ENCODE measurements at places on chromosomes 11 and 22.

DNA sequence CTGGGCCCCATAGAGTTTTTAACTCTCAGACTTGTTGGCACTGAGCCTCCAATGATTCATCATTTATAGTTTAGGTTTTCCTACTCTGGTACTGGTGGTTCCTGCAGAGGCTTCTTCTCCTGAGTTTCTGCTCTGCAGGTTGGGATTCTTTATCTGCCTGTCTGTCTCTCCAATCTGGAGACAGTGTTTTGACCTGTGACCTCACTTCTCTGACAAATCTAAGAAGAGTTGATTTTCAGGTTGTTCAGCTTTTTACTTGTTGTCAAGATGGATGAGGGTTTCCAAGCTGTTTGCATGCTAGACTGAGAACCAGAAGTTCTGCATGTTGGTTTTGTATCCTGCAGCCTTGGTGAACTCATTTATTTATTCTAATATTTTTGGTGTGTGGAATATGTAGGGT lies 63.9 kb downstream of the JAM3 start:
- no peak for DNase-seq

DNA sequence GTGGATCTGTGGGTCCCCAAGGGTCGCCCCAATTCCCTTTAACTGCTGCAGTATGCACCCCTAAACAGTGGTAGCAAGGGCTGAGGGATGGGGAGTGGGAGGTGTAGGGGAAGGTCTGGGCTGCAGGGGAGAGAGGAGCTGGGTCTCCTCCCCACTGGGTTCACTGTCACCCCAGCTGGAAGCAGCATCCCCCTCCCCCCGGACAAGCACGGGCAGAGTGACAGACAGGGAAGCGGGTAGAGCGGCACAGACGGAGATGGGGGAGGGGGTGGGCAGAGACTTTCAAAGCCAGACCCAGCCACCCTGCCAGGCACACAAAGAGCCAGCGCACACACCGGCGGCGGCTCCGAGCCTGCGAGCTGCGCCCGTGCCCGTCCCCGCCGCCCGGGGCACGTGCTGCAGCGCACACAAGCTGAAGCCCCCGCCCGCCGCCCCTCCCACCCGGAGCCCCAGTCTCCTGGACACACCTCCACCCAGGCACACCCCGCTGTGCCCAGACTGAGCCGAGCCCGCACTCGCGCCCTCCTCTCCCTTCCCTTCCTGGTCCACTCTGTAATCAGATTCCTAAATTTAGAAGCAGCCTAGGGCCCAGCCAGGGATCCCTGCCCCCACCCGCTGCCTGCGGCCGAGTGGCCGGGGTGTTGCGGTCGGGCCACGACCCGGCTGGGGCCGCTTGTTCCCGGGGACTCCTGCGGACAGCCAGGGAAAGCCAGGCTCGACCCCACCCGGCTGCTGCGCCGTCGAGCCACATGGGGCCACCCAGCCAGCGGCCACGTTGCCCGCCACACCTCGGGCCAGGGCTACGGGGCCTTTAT lies 935 bp upstream of the RCOR2 start:
- DNase-seq: no peak

- DNase-seq: no peak
Observed at GRCh38 chr22:21902296-21903087, 35.0 kb upstream of the MAPK1 start.

- DNase-seq: no peak
Observed at GRCh38 chr11:82890936-82891335, 9.3 kb downstream of the PRCP start.

- DNase-seq: no peak
Observed at GRCh38 chr11:43943372-43943930, 1.0 kb downstream of the C11orf96 start.

GRCh38 chr11:115645631-115646317 lies 141.6 kb upstream of the CADM1 start:
- no peak for DNase-seq

DNA sequence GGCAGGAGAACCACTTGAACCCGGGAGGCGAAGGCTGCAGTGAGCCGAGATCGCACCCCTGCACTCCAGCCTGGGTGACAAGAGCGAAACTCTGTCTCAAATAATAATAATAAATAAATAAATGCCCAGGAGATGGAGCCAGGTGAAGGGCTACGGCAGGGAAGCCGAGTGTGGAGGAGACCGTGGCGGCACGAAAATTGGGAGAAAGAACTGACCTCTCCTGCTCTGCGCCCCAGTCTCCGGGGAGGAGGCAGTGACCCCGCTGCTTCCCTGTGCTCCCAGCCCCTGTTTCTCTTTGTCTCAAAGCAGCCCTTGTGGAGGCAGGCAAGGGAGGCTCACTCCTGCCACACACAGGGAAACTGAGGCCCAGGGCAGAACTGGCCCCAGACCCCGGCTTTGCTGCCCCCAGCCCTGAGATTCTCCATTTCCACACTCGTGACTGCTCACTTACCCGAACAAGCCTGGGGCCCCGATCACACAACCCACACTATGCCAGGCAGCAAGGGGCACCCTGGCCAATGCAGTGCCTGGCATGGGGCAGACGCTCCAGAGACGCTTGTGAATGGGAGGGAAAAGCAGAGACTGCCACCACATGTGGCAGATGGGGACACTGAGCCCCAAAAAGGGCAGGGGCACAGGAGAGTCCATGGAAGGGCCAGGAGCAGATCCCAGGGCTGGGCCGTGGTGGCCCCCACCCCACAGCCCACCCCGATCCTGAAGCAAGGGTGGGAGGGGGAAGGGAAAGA lies 80.4 kb upstream of the PRR5 start:
- no peak for DNase-seq

DNA sequence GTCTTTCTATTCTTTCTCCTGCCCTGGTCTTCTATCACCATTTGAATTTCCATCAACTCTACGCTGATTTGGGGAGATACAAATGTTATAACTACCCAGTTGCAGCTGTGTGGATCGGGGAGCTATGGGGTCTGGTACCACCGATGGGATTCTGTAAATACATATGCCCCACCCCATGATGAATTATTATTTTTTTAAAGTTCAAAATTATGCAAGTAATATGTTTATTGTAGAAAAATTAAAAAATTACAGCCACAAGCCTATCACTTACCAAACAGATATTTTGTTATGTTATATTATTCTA lies 52.4 kb upstream of the CLMP start:
- no peak for DNase-seq

GRCh38 chr22:40894417-40894816 lies 32.5 kb upstream of the DNAJB7 start:
- DNase-seq: no peak

- DNase-seq: no peak
Observed at GRCh38 chr11:110085255-110085838, 7.8 kb upstream of the ZC3H12C start.

DNA sequence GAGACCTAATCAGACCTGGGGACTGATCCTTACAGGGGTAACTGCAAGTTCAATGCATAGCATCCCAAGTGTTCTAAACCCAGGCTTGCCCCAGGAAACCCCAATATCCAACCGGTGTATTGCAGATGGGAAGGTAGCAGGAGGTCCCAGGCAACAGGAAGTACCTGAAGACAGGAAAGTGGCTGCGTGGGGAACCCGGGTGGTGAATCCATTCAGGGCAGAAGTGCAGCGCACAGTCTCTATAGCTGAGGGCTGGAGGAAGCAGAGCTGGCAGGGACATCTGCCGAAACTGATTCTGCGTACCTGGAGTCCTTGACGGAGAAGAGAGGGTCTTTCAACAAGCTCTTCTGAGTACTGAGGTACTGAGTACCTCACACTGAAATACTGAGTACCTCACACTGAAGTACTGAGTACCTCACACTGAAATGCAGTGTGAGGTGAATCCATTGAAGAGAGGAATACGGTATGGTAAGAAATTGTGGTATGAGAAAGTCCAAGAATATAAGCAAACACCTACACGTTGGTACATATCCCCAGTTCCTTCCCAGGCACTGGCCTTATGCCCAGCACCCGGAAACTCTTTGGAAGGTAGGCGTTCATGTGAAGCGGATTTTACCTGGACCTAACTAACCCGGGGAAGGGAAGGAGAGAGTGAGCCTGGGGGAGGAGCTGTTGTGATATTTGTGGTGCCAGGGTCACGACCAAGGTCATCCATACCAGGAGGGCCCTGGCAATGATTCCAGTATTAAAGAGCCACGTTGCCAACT lies 20.1 kb downstream of the SCN4B start:
- DNase-seq: no peak

DNA sequence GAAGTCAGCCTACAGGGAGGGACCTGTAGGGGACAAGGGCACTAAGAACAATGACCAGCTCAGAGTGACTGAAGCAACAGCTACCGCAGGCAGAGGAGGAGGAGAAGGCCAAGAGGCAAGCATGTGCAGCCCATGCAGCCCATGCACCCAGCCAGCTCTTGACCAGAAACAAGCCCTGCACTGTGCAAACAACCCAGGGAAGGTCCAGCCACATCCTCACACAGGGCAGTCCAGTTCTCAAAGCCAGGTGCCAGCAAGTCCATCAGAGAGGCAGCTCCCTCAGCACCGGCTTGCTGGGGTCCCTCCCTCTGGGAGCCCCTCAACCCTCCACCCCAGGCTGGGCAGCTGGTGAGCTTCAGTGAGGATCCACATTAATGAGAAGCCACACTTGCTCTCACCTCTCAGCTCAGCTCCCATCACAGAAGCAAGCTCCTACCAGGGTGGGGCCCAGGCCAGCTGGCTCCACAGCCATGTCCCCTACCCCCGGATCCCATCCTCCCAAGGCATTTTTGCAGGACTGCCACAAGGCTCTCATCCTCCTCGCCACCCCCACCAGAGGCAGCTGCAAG lies 7.1 kb downstream of the DGCR2 start:
- no peak for DNase-seq

GRCh38 chr11:33933602-33934001 lies 41.7 kb upstream of the LMO2 start:
- no peak for DNase-seq

DNA sequence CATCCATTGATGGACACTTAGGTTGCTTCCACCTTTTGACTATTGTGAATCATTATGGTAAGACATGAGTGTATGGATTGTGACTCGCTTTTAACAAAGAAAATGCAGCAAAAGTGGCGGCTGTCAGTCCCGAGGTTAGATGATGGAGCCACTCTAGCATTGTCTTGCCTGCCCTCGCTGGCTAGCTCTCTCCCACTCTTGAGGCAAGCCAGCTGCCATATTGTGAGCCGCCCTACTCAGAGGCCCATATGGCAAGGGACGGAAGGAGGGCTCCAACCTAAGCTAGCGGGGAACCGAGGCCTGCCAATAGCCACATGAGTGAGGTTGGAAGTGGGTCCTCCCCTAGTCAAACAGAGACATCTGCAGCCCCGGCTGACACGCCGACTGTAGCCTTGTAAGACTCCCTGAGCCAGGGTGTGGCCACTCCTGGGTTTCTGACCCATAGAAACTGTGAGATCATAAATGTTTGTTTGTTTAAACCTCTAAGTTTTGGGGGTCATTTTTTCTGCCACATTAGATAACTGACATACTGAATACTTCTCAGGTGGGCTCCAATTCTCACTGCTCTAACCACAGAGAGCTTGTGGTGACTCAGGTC lies 160.2 kb downstream of the LDLRAD3 start:
- no peak for DNase-seq

GRCh38 chr11:47105974-47106373 lies 70.7 kb downstream of the ARFGAP2 start:
- DNase-seq: no peak

DNA sequence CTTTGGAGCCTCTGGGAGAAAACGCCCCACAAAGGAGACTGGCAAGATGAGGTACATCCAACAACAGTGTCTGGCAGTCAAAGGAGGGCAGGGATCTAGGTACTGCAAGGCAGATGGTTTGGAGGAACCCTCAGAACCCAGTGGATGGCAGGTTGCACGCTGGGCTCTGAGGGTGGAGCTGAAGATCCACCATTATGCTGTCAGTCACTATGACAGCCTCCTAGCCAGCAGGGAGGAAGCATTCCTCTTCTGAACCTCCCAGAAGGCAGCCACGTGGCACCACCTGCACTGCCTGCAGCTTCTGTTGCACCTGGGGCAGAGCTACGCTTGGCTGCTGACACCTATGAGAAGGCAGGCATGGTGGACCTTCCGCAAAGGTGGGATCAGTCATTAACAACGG lies 40.2 kb downstream of the HTR3A start:
- DNase-seq: no peak

DNA sequence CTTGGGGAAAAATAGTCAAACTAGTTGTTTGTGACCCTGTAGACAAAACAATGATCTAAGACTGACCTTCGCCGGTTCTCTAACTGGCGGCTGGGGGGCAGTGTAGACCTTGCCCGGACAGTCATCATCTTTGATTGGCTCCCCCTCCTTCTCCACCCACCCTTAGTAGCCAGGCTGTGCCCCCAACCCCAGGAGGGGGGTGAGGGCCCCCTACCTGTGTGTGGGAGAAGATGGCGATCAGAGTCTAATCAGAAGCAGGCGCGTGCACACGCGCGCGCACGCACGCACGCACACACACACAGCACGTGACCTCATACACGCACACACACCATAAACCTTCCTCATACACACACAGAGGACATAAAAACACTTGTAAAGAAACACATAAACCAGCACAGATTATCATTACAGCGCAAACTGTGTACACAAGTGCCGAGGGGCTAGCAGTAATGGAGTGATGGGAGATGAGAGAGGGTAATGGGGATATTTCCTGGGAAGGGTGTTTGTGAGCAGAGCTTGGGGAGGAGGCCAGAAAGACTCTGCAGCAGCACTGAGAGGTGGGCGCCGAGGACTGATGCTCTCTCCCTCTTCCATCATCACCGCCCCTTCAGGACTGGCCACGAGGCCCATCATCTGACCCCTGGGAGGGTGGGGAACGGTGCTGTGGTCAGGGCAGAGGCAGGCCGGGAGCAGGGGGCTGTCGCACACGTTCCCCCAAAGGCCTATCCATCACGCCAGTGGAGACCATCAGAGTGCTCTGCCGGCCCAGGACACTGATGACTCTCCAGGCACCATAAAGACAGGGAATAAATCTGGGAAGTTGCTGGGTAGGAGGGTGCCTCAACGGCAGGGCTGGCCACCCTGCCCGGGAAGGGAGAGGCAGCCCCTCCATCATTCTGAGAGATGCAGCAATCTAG lies 12.2 kb downstream of the NECTIN1 start:
- DNase-seq: no peak

All from GM12892 (cell line).